ENCODE measurements at places on chromosomes 2 and 18.
A peak's percentile ranks its signal among the peaks of the same experiment; 100 is the strongest.

DNA sequence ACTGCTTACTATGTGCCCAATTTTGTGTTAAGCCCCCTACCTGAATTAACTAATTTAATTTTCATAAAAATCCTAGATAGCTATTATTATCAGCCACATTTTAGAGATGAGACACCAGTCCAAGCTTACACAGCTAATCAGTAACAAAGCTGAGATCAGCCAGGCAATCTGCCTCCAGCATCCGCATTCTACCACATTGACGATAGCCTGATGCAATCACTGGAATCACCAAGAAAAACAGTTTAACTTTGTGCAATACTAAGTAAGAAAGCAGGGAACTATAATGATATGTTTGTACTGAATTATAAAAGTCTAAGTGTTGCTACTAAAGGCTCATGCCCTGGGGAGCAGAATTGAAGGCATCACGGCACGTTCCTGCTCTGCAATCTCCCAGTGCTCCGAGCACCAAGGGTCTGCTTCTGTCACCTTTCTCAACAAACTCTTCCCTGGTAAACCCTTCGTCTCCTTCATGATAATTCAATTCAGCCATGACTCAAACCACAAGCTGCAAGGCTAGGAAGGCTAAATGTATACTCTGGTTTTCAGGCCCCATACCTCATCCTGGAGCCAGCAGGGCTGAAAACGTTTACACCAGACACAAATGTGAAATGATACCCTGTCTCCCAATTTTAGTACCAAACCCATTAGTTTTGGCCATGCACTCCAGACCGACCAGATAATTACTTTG is 19.4 kb downstream of the KANSL3 start:
- no peak for DNase-seq

GRCh38 chr2:134123332-134123731 is 130.5 kb upstream of the MGAT5 start:
- no peak for DNase-seq

DNA sequence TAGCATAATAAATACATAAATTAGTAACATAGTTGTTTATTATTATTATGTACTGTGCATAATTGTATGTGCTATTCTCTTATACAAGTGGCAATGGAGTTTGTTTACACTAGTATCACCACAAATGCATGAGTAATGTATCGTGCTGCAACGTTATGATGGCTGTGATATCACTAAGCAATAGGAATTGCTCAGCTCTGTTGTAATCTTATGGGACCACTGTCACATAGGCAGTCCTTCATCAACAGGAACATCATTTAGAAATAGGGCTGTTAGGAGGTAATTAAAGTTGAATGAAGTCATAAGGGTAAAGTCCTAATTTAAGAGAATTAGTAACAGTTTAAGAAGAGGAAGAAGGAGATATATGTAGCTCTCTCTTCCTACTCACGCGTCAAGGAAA is 33.8 kb downstream of the TEX51 start:
- no peak for DNase-seq

GRCh38 chr18:79368681-79369080 is 27.0 kb upstream of the NFATC1 start:
- peak; percentile 49 for DNase-seq
